ENCODE measurements at places on chromosomes 1 and 21. TPM values are rescaled to one million over a fixed set of nuclear protein-coding genes. Genes with fewer than 3 reads are reported as not detected.

DNAI4 gene
- total RNA-seq: 4.5 TPM

TAS1R1 gene
- total RNA-seq: not detected

MATN1 gene
- not detected for total RNA-seq

CCDC185 gene
- total RNA-seq: not detected

CHI3L2 gene
- total RNA-seq: 23.0 TPM

LENEP gene
- not detected for total RNA-seq

PLA2G2A gene
- 23.3 TPM for total RNA-seq

LRRC53 gene
- 0.06 TPM for total RNA-seq

PTPRU gene
- total RNA-seq: 15.5 TPM

FAM78B gene
- 2.5 TPM for total RNA-seq

S100A9 gene
- total RNA-seq: 26.7 TPM

CSF3R gene
- 22.7 TPM for total RNA-seq

PTPRF gene
- 2.1 TPM for total RNA-seq

RWDD3 gene
- 20.8 TPM for total RNA-seq

FMO4 gene
- 2.7 TPM for total RNA-seq

BEND5 gene
- total RNA-seq: 1.8 TPM

RUNX3 gene
- 0.33 TPM for total RNA-seq

LTN1 gene
- total RNA-seq: 15.3 TPM

RNU1-2 gene
- 3,776 TPM for total RNA-seq

LDLRAD2 gene
- total RNA-seq: 0.08 TPM

TINAGL1 gene
- total RNA-seq: 159 TPM

CRYBG2 gene
- 0.25 TPM for total RNA-seq

TMEM82 gene
- not detected for total RNA-seq

ASCL5 gene
- total RNA-seq: not detected

LCE2A gene
- total RNA-seq: not detected

PLCH2 gene
- 1.0 TPM for total RNA-seq

FCER1G gene
- total RNA-seq: 17.1 TPM

HJV gene
- 91.2 TPM for total RNA-seq

NTMT2 gene
- total RNA-seq: 2.4 TPM

TRIM17 gene
- total RNA-seq: not detected

VSIG8 gene
- not detected for total RNA-seq

LRRN2 gene
- total RNA-seq: 1.7 TPM

ARHGAP29 gene
- total RNA-seq: 21.9 TPM

Data from heart left ventricle (tissue), 16 donors.